ENCODE measurements at places on chromosomes 2 and 18.

- DNase-seq, result no peak
These were observed 115.9 kb downstream of the CAPN13 start for GRCh38 chr2:30691091-30691947.

- DNase-seq, result no peak
These were observed 17.5 kb upstream of the POLI start for GRCh38 chr18:54251606-54252390.

GRCh38 chr2:182182436-182182835 is 196.8 kb downstream of the PPP1R1C start:
- no peak for DNase-seq

DNA sequence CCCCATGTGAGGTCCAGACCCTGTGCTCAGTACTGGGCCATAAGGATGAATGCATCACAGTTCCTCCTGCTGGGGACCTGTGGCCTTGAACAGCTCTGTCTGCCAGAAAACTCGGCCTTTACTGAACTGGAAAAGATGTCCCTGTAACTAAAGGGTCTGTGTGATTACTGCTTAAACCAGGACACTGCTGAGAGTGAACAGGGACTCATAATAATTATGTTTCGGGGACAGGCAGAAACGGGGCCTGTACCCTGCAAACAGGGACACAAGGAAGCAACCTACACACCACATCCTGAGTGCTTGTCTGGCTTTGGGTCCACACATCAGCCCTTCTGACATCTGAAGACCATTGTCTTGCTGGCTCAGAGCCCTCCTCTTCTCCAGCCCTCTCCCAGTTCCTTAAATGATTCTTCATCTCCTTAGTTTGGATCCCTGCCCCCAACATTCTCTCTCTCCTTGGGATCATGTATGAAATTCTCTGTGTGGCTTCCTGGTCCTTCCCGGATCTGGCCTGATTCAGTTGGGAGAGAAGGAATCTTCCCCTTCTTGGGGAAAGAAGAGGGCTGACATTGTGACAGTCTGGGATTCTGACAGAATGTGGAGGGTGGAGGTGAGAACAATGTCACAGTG is 248.0 kb downstream of the MYCN start:
- DNase-seq, result no peak

DNA sequence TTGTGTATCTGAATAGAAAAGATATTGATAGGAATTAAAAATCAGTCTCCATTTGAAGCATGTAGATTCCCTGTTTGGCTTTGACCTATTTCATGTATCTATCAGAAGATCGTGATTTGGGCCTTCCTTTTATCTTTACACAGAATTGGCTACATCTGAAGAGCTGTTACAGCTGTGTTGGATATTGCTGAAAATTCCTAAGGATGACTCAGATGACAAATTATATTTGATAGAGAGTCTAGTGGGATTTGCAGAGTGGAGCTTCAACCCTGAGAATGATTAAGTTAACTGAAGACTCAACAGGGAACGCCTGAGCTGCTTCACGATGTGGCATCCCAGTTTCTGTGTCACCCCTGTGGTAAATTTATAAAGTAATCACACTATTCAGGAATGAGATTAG is 4.9 kb upstream of the COL3A1 start:
- DNase-seq, result no peak

DNA sequence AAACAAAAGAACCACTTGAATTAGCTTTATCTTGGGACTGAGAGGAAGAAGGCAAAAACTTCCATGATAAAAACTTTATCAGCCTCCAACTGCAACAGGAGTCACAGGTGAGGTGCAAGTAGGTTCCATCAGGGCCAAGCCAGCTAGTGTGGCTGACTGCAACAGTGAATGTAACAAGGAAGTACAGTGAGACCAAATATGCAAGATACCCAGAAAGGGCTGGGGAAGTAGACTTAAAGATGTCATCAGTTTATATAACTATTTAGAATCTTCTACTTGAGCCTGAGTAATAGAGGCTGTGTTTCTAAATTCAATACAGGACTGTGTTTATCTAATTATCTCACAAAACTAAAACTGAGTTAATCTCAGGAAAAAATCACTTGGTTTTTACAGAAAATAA is 14.8 kb downstream of the PLEKHM3 start:
- DNase-seq, result no peak
